ENCODE measurements at places on chromosomes 2 and 18. TPM values are rescaled to one million over a fixed set of nuclear protein-coding genes. Genes with fewer than 3 reads are reported as not detected.

TCF23 gene
- total RNA-seq: not detected

LRRTM4 gene
- total RNA-seq: 0.16 TPM

ZNF804A gene
- under 0.01 TPM for total RNA-seq

CRIM1 gene
- 187 TPM for total RNA-seq

NR4A2 gene
- 29.4 TPM for total RNA-seq

YES1 gene
- 136 TPM for total RNA-seq

RPL37A gene
- 2,277 TPM for total RNA-seq

MYL1 gene
- total RNA-seq: not detected

TRMT61B gene
- 18.1 TPM for total RNA-seq

ITPRIPL1 gene
- total RNA-seq: 11.1 TPM

GALR1 gene
- total RNA-seq: under 0.01 TPM

ANKMY1 gene
- total RNA-seq: 32.8 TPM

TSPYL6 gene
- total RNA-seq: not detected

PRKAG3 gene
- total RNA-seq: not detected

All from breast epithelium (tissue), 4 donors.